AG08395 (cell line): ENCODE measurements at places on chromosomes 3 and 15.

DNA sequence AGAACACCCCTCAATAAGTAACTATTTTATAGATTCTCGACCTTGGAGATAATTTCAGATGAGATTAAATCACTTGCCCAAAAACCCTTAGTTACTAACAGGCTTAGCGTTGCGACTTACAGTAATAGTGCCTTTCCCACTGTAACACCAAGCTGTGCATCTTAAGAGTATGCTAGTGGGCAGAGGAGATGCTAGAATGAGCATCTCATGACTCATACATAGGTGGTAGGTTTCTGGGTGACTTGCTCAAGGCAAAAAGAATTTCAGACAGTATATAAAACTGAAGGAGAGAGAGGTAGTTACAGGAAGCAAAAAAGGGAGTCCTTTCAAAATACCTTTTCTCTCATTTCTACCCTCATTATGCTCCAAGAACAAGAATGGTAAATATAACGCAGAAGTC lies 3.9 kb downstream of the KATNBL1 start:
- no peak for DNase-seq

GRCh38 chr3:195760345-195761122 lies 39.8 kb downstream of the MUC20 start:
- DNase-seq = no peak

DNA sequence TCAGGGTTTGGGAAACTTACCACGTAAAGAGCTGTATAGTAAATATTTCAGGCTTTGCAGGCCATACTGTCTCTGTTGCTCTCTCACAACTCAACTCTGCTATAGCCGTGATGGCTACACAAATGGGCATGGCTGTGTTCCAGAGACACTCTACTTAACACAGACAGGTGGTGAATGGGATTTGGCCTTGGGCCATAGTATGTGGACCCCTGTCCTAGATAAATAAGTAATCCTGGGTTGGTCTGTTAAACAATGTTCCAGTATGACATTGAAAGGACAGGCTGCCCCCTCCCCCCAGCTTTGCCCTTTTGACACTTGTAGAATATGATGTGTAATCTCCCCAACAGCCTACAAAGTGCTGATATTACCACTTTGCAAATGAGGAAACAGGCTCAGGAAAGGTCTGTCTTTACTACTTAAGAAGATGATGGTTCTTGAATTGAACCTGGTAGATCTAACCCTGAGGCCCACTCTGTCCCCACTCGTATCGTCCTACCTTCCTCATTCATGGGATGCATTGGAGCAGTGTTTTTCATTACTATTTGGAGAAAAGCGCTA lies 38.4 kb downstream of the SLCO3A1 start:
- no peak for DNase-seq

GRCh38 chr15:80710635-80711554 lies 15.8 kb downstream of the ABHD17C start:
- peak; percentile 37 for DNase-seq

DNA sequence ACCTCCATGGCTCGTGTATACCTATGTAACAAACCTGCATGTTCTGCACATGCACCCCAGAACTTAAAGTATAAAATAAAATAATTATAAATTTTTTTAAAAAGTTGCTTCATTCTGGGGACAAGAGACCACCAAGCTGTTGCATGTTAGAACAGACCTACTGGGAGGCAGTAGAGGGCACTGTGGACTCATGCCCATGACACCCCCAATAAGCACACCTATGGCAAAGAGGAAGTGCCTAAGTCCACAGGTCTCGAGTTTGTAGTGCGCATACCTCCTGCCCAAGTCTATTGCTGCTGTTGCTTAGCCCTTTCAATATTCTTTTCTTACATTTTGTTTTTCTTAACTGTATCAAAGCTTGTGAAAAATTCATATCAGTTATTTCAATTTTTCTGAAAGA lies 267.9 kb upstream of the THBS1 start:
- DNase-seq = no peak

- no peak for DNase-seq
Measured at GRCh38 chr3:23238578-23238977, 35.5 kb downstream of the UBE2E2 start.
